ENCODE measurements at places on chromosomes 3 and 15. TPM values are rescaled to one million over a fixed set of nuclear protein-coding genes. Genes with fewer than 3 reads are reported as not detected.
A peak's percentile ranks its signal among the peaks of the same experiment; 100 is the strongest.

The ANKRD63 gene
- 0.35 TPM for total RNA-seq

The CLRN1 gene
- total RNA-seq, result not detected

The LEKR1 gene
- total RNA-seq, result 0.99 TPM

The GRK7 gene
- not detected for total RNA-seq

The POLR2H gene
- total RNA-seq, result 39.4 TPM

The B3GNT5 gene
- total RNA-seq, result 2.2 TPM

The COL6A5 gene
- total RNA-seq, result not detected

The TUSC7 gene
- not detected for total RNA-seq

DNA sequence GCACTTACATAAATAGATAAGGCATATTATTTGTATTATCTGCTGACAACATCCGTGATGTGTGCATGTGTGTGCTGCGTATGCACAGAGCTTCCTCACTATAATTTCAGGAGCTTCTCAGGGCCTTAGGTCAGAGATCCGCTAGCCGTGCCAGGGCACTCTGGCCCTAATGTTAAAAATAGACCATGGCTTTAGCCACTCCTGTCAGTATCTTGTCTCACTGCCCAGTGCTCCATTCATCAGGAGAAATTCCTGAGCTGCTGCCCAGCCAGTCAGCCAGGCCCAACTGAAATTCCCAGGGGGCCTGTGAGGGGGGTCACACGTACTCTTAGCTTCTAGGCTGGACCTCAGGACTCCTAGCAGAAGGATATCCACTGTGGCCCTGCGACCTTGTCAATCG, 70.0 kb upstream of the ABHD2 start:
- no peak for DNase-seq

- no peak for DNase-seq
These were observed 76.3 kb downstream of the MYLK start for GRCh38 chr3:123807820-123808219.

DNA sequence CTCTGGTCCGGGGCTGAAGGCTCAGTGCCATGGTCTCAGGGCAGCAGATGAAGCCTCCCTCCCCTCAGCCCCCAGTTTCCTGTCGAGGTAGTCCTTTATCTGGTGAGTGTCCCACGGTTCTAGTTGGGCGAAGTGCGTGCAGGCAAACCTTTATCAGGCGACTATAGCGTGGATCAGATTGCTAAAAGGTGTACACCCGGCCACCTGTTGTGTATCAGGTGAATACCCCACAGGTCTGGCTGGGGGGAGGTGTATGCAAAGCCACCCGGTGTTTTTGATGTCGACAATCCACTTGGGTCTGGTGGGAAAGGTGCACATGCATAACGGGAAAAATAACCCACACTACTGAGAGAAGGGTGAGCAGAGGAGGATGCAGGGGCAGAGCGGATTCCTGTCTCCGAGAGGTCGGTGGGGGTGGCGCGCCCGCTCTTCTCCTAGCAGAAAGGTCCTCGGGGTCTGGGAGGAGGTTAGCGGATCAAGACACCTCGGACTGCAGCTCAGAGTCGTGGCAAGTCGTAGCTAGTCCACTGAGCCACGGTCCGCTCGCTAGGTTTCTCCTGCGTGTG, 507 bp downstream of the SLC12A6 start:
- DNase-seq, result peak; percentile 60

DNA sequence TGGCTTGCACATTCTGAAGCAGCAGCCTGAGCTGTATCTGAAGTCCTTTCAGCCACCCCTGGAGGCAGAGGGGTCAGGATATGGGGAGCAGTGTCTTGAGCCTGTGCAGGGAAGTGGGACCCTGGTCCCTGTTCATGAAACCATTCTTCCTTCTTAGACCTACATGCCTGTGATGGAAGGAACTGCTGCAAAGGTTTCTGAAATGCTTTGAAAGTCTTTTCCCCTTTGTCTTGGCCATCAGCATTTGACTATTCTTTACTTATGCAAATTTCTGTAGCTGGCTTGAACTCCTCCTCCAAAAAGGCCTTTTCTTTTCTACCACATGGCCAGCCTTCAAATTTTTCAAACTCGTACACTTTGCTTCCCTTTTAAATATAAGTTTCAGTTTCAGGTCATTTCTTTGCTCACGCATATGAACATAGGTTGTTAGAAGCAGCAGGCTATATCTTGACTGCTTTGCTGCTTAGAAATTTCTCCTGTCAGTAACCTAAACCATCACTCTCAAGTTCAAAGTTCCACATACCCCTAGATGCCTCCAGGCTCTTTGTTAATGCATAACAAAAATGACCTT, 62.3 kb downstream of the GALK2 start:
- no peak for DNase-seq

- no peak for DNase-seq
These were observed 34.3 kb downstream of the FAIM start for GRCh38 chr3:138642927-138643253.

- DNase-seq, result no peak
These were observed 37.4 kb downstream of the THBS1 start for GRCh38 chr15:39618063-39618823.

DNA sequence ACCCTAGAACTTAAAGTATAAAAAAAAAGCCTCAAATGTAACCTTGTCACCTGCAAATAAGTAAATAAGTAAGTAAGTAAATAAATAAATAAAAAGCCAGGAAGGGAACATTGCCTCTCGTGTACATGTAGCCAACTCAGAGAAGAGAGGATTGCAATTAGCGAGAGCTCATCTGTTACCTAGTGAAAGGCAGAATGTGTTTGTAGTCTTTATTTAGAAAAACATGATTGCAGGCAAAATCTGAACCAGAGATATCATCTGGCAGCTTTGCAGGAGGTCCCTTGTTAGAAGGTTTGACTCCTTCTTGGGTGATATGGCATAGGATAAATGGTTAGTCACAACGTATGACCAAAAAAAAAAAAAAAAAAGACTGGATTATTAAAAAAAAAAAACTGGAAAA, 71.6 kb upstream of the SYN2 start:
- no peak for DNase-seq

GRCh38 chr15:70646169-70646568, 117.2 kb downstream of the UACA start:
- no peak for DNase-seq

- DNase-seq, result no peak
These were observed 202.3 kb upstream of the LPP start for GRCh38 chr3:187951452-187952190.

DNA sequence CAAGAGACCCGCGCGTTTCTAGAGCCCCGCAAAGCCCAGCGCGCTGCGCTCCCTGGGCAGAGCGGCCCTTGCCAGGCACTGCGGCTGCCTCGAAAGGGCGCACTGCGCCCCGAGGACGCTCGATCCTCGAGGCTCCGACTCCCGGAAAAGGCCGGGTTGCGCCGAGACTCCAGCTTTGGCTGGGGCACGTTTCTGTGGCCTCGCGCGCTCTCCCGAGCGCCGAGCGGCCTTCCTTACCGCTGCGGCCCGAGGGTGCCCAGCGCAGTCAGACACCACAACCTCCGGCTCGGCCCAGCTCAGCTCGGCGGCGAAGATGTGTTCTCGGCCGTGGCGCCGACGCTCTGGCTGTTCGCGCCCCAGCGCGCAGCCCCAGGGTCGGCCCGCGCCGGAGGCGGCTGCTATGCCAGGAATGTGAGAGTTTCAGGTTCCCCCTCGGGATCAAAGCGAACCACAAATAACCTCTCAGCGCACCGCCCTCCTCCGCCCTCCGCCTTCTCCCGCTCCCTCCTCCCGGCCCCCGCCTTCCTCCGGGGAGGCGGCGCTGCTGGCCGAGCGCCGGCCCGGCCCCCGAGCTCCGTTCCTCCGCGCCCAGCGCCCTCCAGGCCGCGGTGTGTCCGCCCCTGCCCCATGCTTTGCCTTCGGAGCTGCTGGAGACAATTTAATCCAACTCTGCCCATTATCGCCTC, at the start of gene AMOTL2:
Gene AMOTL2 (minus strand): TSS at position 343 of the 686 bp plus-strand sequence. CDS start 3,014 bp downstream, outside the sequence.
- DNase-seq, result no peak

Measured in CD4-positive, CD25-positive, alpha-beta regulatory T cell (primary cell).